ENCODE measurements at places on chromosomes 6 and 20.

- DNase-seq = no peak
Observed at GRCh38 chr6:163489584-163489983, 75.1 kb downstream of the QKI start.

DNA sequence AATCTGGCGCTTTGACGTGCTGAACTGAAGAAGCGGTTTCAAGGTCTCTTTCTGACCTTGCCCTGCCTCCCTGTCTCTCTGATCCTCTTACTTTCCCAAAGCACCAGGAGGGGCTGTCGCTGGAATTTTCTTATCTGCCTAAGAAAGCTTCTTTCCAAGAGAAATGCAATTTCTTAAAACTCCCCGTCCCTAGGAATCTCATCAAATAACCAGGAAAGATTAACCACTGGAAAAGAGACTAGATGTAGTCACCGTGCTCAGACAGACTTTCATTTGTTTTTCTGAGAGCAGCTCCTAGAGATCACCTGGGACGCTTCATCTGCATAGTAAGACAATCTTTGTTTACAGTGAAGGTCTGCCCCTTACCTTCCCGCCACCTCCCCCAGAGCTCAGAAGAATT, 38.6 kb downstream of the PDYN start:
- no peak for DNase-seq

DNA sequence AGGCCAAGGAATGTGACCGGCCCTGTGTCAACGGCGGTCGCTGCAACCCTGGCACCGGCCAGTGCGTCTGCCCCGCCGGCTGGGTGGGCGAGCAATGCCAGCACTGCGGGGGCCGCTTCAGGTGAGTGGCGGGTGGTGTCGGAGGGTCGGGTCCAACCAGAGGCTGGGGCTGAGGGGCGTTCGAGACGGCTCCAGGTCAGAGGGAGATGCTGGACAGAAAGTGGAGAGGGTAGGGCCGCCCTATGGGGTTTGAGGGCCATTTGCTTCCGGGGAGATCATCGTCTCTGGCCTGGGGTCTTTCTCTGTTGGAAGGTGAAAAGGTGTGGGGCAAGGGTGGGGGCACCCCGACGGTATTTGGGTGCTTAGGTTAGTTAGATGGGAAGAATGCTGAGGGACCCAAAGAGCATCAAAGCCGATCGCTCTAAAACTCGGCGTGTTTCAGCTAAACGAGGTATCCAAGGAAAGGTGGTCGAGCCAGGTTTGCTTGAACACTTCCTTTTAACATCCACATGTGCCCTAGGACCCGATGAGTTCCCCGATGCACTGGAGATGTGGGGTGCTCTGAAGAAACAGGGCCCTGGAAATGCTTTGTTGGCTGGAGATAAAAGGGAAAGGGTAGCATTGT, 691 bp downstream of the ATRN start:
- no peak for DNase-seq

GRCh38 chr20:385448-385847, 4.9 kb downstream of the TRIB3 start:
- no peak for DNase-seq

- no peak for DNase-seq
Observed at GRCh38 chr6:52293067-52293466, 8.5 kb upstream of the MCM3 start.

All from stimulated activated CD4-positive, alpha-beta T cell treated with anti-CD3 and anti-CD28 coated beads, Interleukin-12 subunit alpha, Interleukin-12 subunit beta, amount 100 ng/mL, for 24 hours (primary cell).